ENCODE measurements at places on chromosomes 6 and 20.

GRCh38 chr20:45087814-45088213 is 13.1 kb downstream of the KCNS1 start:
- DNase-seq = no peak

DNA sequence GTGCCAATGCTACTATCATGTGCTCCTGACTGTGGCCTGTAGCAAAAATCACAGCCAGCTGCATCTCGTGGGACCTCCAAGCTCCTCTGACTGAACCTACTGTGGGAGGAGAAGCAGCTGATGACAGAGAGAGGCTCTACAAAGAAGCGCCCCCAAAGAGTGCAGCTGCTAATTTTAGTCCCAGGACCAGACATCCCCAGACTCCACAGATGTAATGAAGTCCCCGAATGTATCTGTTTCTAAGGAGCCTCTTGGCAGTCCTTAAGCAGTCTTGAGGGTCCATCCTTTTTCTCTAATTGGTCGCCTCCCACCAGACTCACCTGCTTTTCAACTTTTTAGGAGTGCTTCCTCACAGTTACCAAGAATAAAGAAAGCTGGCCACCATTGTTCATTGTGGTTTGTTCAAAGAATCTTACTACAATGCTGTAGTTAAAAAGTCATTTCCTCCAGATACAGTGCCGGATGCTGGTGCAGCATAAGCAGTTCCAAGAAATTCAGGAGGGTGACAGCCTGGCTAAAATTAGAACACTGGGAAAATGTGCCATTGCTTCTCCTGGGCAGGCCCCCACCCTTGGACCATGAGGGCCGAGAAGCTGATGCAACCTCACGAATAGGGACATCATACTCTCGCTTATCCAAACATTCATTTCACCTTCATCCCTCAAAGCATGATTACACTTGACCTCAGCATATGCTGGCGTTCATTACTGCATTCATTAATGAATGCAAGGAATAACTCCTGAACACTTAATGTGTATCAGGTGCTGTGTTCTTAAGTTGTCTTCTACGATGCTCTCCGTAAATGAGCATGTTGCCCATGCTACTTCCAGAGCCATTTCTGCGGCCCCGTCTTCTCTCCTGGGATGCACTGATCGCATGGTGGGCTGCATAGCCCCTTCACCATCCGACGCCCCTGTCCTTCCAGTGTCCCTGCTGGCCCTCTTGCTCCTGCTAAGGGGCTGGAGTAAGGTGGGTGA is 66.4 kb downstream of the LY86 start:
- no peak for DNase-seq

DNA sequence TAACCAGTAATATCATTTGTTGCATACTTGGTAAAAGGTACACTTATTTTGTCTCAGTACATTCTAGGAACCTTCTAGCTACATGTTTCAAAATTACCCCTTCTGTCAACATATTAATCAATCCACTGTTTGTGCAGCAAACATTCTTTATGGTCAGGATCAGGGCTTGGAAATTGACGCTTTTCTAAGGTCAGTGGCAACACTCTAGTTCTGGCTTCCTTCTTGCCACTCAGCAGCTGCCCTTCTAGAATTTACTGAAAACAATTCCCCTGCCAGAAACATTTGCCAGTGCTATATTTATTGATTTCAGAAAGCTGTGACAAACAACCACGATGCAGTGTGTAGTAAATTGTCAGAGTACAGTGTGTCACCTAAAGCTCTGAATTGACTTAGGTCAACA is 84.7 kb upstream of the FBXL4 start:
- no peak for DNase-seq

DNA sequence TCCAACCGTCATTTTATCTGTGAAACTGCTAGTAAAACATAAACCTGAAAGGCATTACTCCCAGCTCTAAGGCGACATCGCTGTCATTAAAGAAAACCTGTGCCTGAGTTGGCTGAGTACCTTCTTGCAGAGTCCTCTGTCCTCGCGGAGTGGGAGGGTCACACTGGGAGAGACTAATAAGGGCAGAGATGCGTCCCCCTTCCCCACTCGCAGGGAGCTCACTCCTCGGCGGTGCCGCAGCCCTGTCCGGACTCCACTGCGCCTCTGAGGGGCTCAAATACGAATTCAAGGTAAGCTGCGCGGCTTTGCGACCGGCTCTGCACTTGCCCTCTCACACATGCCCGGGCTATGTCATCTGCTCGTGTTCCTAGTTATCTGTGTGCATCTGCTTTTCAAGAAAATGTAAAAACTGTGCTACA is at the start of gene COL19A1:
TSS of gene COL19A1 (plus strand) at position 206 of the 419 bp plus-strand sequence. CDS start 13,012 bp downstream, outside the sequence.
- DNase-seq = no peak

DNA sequence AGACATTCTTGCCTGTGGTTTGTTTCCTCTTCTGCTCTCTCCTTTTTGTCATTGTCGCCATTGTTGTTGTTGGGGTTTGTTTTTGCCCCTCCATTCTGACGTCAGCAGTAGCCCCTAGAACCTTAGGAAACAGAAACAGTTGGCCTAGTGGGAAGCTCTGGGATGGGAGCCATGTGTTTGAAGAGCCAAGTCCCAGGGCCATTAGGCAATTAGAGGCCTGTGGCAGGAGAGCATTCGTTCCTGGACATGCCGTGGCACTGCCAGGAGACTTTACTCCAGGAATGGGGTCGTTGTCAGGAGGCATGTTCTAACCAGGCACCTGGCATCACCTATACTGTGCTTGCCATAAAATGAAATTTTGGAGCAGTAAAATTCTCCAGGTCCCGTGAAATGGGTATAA is 39.7 kb downstream of the PPARD start:
- no peak for DNase-seq

- no peak for DNase-seq
Observed at GRCh38 chr20:51562332-51563173, 20.0 kb upstream of the NFATC2 start.

DNA sequence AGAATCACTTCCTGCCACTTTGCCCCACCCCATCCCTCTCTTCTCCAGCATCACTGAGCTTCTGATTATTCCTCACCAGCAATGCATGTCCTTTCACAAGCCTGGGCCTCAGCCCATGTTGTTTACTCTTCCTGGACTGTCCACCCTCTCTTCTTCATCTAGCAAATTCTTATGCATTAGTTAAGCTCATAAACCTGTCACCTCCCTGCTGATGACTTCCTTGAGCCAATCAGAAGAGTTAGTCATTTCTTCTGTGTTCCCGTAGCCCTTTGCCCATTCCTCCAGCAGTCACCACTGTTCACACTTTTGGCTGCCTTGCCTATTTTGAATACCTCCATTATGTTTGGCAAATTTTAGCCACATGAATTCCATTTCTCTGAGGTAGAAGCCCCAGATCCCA is 4.1 kb upstream of the CRYBG1 start:
- no peak for DNase-seq

- DNase-seq = no peak
Observed at GRCh38 chr6:159819932-159820640, 20.0 kb downstream of the PNLDC1 start.

GRCh38 chr20:24470746-24471582 is 1.5 kb downstream of the SYNDIG1 start:
- DNase-seq = no peak

- no peak for DNase-seq
Observed at GRCh38 chr6:44030812-44031454, 96.3 kb downstream of the MRPL14 start.

DNA sequence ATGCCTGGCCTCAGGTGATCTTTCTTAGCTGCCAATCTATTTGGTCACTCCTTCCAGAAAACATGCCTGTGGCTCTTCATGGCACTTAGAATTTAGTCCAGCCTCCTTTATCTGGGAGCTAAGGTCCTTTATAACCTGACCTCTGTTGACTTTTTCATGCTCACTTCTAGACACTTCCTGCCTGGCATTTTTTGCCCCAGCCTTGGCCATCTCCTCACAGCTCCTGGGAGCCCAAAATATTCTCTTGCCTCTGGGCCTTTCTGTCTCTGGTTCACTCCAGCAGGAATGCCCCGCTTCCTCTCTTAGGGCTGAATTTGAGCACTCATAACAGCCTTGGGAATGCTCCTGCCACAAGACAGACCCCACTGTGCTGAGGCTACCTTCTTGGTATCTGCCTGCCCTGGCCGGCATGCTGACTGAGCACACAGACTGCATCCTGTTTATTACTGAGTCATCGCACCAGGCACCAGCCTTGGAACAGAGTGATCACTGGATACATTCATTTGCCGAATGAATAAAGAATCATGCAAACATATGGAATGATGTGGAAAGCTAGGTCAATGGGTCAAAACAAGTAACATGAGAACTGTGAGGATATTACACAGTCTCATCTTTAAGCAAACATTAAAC is 5.8 kb upstream of the EEF1E1 start:
- no peak for DNase-seq

GRCh38 chr6:89471287-89471867 is 38.4 kb downstream of the ANKRD6 start:
- DNase-seq = no peak

GRCh38 chr6:12481850-12482249 is 191.7 kb downstream of the EDN1 start:
- no peak for DNase-seq

- DNase-seq = no peak
Observed at GRCh38 chr20:61503106-61503505, 251.0 kb downstream of the CDH4 start.

- DNase-seq = no peak
Observed at GRCh38 chr20:1803932-1804501, 91.2 kb upstream of the SIRPA start.

- DNase-seq = no peak
Observed at GRCh38 chr20:61765081-61765870, 300.4 kb downstream of the TAF4 start.

GRCh38 chr6:105087571-105088211 is 92.1 kb downstream of the POPDC3 start:
- peak; percentile 4 for DNase-seq

DNA sequence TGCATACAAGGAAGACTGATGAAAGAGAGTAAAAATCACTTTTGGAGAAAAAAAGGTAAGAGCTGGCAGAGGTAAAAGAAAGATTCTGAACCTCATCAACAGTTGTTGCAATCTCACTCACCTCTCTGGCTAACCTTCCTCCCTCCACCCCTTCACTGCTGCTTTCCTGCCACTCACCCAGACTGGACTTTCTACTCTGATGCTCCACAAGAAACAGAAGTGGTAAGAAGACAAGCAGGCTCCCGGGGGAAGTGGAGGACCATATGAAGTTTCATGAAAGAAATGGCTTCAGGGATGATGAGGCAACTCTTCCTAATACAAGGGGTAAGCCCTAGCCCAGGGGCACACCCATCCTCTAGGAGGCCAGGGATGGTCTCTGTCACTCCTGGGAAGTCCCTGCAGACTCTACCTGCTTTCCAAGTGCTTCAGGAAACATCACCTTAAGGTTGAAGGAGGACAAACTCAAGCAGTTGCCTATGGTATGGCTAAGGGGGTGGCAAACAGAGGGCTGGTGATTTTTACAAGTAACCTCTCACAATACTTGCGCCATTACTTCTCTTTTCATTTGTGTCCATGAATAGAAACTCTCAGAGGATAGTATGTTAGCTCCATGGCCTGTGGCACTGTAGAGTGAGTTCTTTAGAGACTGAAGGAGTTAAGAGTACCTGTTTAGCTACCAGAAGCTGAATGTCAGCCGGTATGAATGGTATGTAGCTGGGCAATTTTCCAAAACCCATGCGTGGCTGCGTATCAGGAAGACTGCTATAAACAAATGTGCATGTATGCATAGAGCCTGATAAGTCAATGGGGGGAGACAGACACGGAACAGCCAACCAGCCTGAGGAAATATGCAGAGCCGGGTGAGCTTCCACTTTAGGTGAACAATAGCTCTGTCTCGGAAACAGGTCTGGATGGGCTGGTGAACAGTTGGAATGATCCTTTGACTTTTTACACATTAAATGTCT is 112.0 kb downstream of the BACH2 start:
- no peak for DNase-seq

DNA sequence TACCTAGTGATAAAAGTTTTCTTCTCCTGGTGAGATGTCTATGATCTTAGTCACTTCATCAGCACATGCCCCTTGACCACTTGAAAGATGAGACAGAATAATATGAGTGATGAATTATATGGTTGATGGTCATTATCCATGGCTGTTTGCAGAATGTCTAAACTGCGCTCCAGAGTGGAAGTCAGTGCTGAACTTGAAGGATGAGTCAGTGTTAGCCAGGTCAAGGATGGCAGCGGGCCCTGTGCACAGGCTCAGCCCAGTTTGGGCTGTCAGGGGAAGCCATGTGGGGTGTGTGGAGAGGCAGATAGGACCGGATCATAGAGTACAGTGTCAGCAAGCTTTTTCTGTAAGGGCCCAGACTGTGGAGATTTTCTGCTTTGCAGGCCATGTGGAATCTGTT is 67.2 kb upstream of the KIF25 start:
- no peak for DNase-seq

DNA sequence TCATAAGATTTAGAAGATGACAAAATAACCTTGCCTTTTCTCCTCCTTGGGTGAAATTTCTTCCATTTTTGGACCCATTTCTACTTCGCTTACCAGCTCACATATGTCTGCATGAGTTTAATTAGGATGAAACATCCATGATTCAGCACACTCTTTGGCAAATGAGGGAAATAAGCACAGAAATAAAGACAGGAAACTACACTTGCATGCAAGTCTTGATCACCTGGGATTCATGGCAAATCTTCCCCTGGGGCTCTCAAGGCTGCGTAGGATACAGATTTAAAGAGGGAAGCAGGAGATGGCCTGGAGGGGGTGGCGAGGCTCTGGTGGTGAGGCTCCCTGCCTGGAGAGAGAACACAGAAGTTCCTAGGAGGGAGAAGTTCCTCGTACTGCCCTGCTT is 147.8 kb downstream of the EDN3 start:
- no peak for DNase-seq

DNA sequence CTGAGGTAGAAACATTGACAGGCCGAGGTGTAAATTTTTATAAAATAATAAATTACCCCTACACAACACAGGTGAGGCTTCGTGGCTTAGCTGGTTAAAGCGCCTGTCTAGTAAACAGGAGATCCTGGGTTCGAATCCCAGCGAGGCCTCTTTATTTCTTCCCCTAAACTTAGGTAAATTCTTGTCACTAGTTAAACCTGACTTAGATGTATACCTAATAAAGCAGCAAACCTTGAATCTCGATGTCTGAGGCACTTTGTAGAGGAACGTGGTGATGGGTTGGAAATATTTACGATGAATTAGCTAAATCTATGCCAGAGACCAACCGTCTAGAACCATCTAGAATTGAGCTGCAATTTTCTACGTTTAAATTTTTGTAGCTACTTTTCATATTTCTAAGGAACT is 185.6 kb downstream of the OR2B2 start:
- DNase-seq = no peak

DNA sequence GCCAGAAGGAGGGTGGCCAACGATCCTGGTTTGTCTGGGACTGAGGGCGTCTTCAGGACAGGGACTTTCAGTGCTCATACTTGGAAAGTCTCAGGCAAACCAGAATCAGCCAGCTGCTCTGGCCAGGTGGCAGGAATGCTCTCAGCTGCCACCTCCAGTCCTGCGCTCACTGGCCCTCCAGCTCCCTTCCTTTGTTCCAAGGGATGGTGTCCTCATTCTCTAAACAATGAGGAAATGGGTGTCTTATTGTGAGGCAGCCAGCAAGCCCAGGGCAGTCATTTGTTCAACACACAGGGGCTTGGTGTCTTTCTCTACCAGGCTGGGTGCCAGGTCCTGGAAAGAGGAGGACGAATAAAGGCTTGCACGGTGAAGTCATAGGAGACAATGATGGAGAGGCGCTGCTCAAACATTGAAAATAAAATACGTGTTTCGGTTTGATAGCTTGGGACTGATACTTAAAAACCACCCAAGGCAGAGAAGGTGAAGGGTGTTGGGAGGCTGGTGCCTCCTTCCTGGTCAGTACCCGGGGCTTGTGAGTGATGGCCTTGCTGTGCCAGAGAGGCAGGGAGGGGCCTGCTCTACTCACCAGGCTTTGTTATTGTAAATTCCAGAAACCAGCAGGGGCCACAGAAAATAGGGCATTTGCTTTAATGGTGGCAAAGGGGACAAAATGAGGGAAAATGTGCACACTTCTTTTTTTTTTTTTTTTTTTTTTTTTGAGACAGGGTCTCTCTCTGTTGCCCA is 11.3 kb upstream of the TMEM181 start:
- no peak for DNase-seq

Data from NCI-H187 treated with DMSO at 0.1 percent for 48 hours (cell line).